ENCODE measurements at places on chromosomes 7 and 10.
A peak's percentile ranks its signal among the peaks of the same experiment; 100 is the strongest.

DNA sequence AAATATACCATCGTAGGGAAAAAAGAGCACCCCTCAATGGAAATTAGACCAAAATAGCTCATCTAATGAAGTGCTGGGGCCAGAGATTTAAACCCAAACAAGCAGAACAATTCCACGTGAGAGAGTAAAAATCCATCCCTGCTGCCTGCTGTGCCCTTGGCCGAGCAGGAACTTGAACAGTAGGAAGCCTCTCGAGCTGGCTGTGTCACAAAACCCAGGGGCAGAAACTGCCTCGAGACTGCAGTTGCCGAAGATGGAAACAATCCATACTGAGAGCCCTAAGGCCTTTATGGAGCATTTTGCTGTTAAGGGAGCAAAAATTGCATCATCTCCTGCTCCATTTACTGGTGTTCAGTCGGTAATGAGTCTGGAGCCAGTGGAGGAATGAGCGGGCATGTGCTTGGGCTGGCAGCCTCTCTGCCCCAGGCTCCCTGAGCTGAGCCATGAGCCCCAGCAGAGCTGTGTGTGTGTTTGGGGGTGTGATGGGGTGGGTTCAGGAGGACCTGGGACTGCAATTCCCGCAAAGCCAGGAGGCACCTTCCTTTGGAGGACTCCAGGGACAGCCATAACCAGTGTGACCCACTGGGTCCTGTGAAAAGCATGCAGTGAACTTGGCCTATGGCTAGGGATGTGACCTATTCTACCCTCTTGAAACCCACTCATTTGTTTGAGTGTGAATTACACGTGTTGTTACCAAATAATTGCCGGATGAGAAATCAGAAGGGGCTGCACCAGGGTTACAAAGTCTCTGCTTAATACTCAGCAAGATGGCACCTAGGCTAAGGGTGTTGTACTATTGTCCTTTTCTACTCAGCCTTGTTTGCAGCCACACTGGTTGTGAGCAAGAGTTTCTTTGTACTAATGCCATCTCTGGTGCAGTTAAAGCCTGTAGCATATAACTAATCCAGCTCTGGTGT lies 58.3 kb downstream of the CDHR3 start:
- DNase-seq = no peak

DNA sequence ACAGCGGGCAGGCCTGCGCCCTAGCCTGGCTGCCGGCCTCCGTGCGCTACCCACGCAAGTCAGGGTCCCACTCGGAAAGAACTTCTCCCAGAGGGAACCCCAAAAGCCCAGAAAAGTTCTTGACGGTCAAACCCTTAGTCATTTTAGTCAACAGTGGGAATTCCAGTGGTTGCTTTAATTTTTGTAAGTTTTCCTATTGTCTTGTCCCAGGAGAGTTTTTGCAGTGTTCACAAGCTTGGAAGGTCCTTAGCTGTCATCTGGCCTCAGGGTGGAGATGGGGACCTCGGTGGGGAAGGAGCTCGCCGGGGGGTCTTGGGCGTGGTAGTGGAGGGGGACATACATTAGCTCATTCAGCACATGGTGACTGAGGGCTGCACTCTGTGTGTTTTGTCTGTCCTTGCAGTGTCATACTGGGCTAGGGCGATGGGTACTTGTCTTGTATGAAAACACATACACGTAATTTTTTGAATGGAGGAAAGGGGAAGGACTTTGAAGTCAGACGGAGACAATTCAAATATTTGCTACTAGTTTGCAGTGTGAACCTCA lies 736 bp downstream of the MINDY4 start:
- DNase-seq = peak; percentile 26

DNA sequence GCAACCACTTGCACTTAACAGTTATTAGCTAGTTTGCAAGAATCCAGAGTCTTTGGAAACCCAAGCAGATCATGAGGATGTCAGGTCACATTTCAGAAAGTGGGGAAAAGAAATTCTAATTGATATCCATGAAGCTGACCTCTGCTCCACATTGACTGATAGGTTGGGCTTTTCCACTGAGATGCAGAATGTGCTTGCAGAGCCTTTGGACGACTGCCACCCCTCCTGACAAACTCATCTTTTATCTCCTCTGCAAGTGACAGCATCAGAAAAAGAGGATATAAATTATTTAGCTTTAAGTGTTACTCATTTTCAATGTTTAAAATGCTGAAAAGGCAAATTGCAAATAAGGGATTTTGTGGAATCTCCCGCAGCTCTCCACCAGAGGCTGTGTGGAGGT lies 75.3 kb downstream of the C10orf90 start:
- no peak for DNase-seq

GRCh38 chr10:48639632-48640031 lies 34.8 kb upstream of the ARHGAP22 start:
- DNase-seq = no peak

DNA sequence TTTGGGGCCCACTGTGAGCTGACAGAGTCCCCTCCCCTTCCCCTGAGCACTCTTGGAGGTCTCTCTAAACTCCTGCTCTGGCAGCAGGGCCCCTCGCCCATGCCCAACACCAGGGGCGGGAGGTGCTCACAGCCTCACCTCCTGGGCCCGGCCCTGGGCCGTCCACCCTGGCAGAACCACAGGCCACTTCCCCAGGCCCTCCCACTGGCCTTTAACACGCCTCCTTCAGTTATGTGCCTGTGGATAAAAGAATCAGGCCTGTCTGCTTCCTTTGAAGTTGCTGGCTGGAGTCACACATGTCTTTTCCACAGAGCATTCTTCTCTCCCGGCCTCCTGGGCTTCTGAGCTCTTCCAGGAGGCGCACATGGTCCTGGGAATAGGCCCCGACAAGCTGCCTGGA lies 10.2 kb downstream of the MYL10 start:
- peak; percentile 33 for DNase-seq

- no peak for DNase-seq
Observed at GRCh38 chr7:139875821-139876241, 46.8 kb downstream of the TBXAS1 start.

DNA sequence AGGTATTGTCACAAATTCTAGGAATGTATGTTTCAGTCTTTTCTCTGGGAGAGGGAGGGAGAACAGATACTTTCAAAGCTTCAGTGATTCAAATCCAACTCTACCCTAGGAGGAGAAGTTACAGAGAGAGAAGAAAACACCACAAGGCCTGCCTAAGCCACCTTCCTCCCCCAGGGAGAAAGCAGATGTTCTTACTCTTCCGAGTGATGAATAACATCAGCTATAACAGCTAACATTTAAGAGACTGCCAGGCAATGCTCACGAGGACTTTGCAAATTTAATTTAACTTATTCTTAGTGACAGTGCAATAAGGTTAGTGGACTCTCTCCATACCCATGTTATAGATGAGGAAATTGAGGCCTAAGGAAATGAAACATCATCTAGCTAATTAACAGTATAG lies 36.8 kb downstream of the TAS2R41 start:
- DNase-seq = no peak

DNA sequence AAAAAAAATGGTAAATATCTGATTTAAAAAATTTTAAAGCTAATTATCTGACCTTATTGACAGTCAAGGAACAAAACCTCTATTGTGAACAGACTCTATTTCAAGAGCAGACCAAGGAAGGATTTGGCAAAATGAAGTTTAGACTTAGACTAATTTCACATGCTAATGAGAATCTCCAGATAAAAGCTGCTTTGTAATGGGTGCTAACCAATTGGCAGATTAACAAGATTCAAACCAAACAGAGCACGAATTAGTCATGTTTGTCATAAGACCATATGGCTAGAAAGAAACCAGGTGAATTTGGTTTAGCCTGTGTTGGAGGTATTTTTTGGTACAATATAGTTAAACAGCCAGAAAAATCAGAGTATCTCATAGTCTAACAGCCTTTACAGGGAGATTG lies 429.1 kb upstream of the NFE2L3 start:
- DNase-seq = no peak

- DNase-seq = peak; percentile 72
Observed at GRCh38 chr10:103542764-103543616, 49.5 kb downstream of the NEURL1 start.

- DNase-seq = no peak
Observed at GRCh38 chr7:20323595-20323994, 7.1 kb upstream of the ITGB8 start.

DNA sequence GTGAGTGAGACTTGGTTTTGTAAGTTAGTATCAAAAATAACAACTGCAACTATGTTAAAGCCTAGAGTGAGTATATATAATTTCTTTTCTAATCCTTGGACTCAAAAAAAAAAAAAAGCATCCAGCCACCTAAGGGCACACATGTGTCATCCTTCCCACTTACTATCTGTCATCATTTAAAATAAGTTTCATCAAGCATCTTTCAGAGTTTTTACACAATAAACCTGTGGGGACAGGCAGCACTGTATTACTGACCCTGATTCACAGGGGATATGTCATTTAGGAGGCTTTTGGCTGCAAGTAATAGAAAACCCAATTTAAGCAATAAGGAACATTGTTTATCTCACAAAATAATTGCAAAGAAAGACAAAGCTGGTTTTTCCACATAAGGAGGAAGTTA lies 32.3 kb upstream of the OSBPL3 start:
- no peak for DNase-seq

GRCh38 chr7:101922631-101923601 lies 105.5 kb downstream of the CUX1 start:
- DNase-seq = peak; percentile 71

GRCh38 chr7:121262221-121262620 lies 66.6 kb upstream of the WNT16 start:
- DNase-seq = no peak

DNA sequence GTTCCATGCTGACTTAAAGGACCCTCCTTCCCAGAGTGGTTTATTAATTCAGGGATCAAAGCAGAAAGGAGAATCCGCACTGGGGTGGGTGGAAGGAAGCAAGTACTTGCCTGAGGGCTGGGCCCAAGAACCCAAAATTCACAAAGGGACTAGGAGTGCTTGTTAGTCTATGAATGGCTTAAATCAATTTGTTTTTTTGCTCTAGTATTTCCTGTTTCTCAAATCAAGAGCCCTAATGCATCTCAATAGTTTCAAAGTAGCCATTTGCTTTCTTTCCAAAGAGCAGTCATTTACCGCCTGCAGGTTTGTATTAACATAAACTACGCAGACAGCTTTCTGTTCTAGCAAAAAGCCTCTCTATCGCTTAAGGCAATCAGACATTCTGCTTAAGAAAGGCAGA lies 44.2 kb upstream of the SLC35G1 start:
- DNase-seq = no peak

- DNase-seq = no peak
Observed at GRCh38 chr7:73984481-73985205, 43.3 kb upstream of the ELN start.

DNA sequence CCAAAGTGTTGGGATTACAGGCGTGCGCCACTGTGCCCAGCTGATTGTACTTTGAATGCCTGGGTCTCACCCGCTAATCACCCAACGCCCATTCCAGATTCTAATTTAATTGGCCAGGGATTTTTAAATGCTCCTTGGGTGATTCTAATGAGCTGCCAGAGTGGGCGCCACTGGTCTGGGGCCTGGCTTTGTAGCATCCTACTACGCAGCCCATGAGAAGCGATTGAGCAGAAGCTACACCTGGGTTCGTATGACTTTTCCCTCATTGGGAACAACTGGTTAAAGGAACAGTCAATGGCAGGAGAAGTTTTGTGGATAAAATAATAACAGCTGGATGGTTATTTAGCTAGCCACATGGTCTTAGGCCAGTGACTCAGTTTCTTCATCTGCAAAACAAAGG lies 108.0 kb downstream of the SPAG6 start:
- DNase-seq = no peak

GRCh38 chr7:97015756-97016380 lies 8.8 kb downstream of the DLX5 start:
- DNase-seq = no peak

GRCh38 chr10:132704008-132704814 lies 81.7 kb downstream of the NKX6-2 start:
- DNase-seq = no peak

DNA sequence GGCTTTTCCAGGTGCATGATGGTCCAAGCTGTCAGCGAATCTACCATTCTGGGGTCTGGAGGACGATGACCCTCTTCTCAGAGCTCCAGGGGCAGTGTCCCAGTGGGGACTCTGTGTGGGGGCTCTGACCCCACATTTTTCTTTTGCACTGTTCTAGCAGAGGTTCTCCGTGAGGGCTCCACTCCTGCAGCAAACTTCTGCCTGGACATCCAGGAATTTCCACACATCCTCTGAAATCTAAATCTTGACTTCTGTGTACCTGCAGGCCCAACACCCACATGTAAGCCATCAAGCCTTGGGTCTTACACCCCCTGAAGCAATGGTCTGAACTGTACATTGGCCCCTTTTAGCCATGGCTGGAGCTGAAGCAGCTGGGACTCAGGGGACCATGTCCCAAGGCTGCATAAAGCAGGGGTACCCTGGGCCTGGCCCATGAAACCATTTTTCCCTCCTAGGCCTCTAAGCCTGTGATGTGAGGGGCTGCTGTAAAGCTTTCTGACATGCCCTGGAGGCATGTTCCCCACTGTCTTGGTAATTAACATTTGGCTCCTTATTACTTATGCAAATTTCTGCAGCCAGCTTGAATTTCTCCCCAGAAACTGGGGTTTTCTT lies 86.9 kb downstream of the ZNF783 start:
- DNase-seq = no peak

DNA sequence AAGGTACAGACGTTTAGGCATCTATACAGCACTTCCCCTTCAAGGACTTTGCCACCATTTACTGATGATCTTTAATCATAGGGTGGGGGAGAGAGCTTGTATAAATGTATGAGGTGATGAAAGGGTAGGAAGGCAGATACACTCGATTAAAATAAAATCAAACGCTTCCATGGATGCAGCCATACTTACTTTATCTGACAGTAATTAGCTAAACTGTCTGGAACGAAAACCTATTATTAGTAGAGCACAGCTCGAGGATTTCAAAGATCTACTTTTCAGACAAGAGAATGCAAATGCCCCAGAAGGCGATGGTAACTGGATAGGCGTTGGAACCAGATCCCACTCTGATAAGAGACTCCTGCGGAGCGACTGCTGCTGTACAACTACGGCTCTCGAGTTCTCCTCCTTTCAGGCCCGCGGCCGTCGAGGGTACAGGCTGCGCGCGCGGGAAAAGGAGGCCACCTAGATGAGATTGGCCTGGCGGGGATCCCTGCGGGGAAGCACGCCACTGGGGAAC lies 3.1 kb upstream of the NKX2-3 start:
- no peak for DNase-seq

- peak; percentile 78 for DNase-seq
Observed at GRCh38 chr7:43584195-43584586, 1.3 kb downstream of the STK17A start.

DNA sequence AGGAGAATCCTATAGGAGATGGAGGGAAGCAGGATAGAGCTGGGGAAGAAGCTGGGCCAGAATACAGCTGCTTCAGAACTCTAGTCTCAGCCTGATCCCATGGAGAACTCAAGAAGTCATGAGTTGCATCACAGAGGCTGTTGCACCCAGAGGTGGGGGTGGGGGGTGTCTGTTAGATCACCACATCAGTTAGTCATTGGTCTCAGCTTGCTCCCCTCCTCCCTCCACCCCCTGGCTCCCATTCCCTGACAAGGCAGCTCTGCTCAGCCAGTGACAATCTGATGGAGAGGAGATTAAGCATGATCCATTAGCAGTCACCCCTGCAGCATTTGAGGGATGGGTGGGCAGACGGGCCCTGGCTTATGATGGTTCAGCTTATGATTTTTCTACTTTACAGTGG lies 58.4 kb upstream of the FGL2 start:
- DNase-seq = peak; percentile 36

Measured in ELR (cell line).